ENCODE measurements at places on chromosomes 13 and 19.

DNA sequence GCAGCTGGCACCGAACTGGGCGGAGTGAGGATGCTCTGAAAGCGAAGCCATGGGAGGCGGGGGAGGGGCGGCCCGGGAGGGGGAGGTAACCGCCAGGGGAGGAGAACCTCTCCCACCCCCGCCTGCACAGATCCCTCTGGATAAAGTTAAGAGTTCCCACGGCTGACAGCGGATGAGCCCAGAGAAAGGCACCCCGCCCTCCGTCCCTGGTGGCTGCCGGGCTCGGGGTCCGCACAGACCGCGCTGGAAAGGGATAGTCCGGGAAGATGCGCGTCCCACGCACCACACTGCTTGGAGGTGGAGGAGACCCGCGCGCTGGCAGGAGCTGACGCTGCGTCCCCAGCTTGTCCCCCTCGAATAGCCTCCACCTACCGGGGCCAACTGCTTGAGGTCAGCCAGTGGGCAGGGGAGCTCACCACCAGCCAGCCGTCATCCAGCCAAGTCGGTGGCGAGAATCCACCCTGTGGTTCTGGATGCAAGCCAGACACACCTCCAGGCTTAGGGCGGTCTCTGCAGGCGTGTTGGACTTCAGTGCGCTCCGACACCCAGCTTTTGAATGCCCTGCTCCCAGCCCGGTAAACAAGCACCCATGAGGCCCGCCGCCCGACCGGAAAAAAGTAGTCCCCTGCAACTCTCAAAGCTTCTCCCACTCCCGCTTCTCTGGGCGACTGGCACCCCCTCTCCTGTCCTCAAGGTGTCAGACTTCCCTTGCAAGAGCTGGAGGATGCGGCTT is at the start of gene TRPC4:
TSS of gene TRPC4 (minus strand) at position 17 of the 733 bp plus-strand sequence. CDS start 86,439 bp downstream, outside the sequence.
- DNase-seq, result no peak

DNA sequence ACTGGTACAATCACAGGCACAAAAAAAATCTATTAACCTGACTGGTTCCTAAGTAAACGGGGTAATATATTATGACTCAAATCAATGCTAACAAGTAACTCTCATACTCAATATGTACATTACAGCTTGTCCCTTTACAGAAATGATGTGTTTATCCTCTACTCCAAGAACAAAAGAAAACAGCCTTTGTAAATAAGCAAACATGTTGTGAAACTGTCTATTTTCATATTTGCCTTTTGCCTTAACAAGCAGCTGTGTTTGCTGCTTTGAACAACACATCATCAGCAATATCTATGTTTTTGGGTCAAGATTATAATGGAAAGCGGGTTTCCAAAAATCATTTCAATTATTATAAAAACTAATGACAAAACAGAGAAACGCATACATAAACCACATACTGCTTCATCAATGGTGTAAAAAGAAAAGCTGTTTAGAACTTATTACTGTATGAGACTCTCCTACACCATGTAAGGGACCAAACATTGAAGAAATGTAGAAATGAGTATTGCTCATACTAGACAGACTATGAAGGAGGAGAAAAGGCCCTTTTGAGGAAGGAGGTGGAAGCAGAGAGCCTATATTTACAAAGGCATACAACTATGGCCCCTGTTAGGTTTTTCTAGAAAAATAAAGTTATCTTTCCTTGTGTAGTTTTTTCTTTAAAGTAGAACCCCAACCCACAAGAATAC is 14.8 kb downstream of the TBC1D4 start:
- DNase-seq, result no peak

- DNase-seq, result no peak
Measured at GRCh38 chr13:113839536-113840204, 24.2 kb downstream of the GAS6 start.

DNA sequence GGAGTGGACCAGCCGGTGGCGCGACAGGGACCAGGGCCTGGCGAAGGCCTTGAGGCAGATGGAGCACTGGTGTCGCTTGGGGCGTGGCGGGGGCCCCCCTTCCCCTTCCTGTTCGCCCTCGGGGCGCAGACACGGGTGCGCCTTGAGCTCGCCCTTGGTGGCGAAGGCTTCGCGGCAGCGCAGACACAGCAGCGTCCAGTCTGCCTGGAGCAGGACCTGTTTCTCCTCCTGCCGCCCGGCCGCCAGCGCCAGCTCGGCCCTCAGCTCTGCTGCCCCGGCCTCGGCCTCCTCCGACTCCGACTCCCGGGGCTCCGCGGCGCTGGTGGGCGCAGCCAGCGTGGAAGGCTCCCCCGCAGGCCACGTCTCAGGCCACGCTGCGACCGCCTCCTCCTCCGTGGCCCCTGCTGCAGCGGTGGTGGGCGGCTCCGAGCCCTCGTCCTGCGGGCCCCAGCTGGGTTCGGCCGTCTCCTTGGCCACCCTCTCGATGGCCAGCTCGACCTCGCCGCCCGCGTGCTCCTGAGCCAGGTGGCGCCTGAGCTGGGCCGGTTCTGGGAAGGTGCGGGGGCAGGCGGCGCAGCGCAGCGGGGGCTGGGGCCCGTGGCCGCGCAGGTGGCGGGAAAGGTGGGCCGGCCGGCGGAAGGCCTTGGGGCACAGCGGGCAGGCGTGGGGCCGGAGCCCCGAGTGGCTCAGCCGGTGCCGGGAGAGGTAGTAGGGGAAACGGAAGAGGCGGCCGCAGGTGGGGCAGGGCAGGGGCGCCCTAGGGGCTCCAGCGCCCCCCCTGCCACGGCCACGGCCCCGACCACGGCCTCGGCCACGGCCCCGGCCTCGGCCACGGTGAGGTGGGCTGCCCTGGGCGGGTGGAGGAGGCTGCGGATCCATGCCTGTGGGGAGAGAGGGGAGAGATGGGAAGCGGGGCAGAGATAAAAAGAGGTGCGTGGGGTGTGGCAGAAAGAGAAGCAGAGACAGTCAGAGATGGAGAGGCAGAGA is 1.6 kb downstream of the ZNF579 start:
- DNase-seq, result no peak

DNA sequence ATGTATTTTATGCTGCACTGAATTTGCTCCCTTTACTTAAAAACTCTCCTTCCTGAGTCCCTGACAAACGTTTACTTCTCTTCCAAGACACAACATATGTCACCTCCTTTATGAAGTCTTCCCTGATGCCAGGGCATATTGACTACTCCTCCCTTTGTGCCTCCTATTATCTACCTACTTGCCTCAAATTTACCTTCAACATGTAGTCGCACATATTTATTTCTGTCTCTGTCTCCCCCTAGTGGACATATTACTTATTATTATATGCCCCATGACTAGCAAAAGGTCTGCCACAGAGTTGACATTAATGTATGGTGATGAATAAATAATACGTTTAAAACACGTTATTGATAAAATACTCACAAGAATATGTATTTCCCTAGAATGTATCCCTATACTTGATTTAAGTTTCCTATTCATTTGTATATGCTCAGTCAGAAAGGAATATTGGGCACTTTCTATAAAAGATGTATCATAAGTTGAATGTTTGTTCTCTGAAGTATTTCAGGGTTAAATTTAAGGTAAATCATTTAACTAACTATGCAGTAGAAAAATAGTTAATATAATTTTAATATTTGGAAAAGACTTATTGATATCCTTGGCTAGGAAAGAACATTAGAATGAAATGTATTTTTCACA is 250.3 kb upstream of the ATXN8OS start:
- peak; percentile 1 for DNase-seq

DNA sequence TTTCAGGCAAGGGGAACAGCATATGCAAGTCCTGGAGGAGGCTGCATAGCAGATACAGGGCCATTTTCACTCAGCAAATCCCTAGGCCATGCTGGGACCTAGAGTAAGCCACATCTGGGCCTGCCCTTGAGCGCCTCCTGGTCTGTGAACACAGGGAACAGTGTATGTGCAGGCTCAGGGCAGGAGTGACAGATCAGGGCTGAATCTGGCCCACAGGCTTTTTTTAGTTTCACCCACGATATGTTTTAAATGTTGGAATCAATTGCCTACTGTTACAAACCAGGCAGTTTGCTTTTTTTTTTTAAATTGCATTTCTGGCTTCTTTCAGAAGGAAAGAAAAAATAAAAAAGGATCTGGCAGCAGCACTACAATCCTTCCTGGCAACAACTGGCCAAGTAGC is 1.5 kb upstream of the TMEM145 start:
- no peak for DNase-seq

GRCh38 chr13:77386880-77387606 is 60.1 kb upstream of the MYCBP2 start:
- no peak for DNase-seq

- DNase-seq, result no peak
Measured at GRCh38 chr19:39966617-39967016, 4.3 kb upstream of the PSMC4 start.

DNA sequence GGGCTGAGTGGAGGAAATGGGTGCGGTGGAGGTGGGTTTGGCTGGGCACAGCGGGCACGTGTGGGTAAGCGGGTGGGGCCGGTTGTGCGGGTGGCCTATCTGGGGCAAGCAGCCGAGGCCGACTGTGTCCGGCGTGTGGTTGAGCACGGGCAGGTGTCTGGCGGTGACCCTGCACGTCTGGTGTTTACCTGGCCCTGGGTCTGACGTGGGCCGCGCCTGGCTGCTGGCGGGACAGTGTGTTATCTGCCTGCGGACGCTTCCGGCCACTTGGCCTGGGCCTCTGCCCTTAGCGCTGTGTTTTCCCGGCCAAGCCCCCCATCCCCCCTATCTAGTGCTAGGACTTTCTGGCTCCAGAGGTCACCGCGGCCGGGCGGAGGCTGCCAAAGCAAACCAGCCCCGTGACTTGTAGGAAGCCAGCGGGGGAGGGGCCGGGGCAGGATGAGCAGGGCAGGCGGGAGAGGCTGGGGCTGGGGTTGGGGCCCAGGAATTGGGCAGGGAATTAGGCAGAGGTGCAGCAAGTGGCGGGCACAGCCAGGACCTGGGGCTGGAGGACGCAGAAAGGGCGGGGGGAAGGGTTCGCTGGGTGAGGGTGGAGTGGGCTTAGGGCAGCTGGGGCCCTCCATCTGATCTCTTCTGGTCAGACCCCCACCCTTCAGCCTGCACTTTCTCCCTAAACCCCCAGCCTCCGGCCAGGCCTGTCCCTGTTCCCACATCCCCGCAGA is 534 bp upstream of the HPN start:
- no peak for DNase-seq

DNA sequence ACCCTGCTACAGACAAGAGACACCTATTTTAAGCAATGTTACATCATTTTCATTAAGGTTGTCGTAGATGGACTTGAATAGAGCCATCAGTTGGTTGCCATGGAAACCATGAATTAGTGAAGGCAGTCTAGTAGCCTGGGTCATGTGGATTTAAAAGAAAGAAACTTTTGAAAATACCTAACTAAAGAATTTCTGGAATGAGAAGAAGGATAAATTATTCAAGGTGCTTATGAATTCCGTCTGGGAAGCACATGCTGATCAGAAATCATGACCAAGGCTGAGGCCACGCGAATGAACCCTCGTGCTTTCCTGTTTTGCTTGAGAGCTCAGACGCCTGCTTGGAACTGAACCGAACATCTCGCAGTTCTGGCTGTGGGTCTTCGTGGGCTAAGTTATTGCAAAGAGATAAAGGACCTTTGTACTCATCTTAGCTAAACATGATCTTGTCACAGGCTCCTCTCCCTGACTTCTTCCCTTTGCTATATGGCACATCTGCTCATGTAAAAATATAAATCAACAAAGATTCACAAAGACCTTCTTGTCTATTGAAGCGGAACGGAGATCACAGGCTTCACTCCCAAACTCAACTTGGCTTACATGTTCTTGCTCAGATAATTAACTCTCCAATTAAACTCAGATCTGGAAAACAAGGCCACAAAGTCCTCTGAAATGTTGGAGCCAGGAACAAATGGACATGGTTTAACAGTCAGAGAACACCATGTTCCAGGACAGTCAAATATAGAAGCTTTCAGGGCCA is 140.2 kb downstream of the NUFIP1 start:
- DNase-seq, result no peak

Measured in cerebellum (tissue), 4 donors.